ENCODE measurements at places on chromosomes 16 and 17.

- no peak for DNase-seq
Observed at GRCh38 chr17:81948635-81949378, 1.8 kb upstream of the MYADML2 start.

DNA sequence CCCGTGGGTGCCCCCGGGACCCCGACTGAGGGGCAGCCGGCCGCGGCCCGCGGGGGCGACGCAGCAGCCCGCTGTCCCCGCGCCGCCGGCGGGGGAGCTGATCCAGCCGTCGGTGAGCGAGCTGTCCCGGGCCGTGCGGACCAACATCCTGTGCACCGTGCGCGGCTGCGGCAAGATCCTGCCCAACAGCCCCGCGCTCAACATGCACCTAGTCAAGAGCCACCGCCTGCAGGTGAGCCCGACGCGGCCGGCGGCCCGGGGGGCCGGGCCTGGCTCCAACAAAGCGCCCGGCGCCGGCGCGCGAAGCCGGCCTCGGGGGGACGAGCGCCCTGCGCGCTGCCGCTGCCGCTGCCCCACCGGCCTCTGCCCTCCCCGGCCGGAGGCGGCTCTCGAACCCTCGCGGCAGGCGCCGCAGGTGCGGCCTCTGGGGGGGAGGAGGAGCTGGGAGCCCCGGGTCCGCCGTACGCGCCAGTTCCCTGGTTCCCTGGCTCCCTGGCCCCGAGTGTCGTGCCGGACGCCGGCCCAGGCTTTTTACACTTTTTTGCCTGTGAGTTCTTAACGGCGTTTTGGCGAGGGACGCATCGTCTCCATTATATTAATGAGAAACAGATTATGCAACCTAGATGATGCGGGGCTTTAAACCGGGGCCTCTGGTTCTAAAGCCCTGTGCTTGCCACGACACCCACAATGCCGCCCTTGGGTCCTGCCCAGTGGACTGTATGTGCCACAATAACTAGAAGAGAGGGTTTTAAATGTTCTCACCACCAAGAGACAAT is 521 bp downstream of the ATMIN start:
- no peak for DNase-seq

DNA sequence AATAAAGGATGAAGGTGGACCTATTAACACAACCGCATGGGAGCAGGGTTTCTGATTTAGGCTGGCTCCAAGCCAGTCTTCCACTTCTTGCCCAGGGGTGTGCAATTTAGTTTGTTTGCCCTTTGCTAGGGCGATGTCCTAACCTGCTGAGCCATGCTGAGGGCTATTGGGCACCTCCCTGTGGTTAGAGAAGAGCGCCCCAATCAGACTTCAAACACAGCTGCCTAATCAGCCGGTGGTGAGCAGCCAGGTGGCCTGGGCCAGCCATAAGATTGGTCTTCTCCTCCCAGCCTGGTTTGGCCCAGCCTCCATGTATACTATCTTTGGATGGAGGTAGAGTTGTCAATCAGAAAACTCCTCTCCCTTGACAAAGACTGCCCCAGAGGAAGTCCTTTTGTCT is 15.7 kb downstream of the TMEM94 start:
- DNase-seq = peak; percentile 49

DNA sequence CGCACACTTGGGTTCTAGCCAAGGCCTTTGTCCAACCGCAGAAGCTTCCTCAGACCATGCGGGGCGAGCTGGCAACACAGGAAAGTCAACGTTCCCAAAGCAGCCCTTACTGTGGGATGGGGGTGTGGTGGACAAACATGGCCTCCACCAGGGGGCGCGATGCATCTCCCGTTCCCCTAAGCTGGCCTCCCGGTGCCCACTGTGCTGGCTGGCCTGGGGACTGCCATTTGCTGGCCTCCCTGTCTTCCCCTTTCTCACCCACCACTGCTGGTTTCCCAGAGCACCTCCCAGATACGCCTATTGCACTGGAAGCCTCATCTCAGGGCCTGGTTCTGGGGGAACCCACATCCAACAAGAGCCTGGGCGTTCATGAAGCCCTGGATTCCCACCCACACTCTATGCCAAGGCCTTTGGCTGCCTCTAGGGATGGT is 145.3 kb downstream of the IRF8 start:
- DNase-seq = no peak

DNA sequence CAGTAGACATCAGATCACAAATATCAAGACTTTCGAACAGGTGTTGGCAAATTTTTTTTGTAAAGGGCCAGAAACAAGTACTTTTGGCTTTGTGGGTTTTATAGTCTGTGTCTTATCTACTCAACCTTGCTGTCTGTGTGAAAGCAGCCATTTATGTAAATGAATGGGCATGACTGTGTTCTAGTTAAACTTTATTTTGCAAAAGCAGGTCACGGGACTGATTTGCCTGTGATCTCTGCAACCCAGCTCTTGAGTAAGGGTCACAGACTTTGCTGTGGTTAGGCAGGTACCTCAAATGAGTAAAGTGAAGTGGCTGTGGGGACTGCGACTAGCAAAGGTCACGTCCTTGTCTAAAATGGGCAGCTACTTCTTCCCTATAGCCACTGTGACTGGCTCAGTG is 136.5 kb downstream of the FTO start:
- DNase-seq = no peak

- no peak for DNase-seq
Observed at GRCh38 chr17:55157165-55157564, 107.6 kb upstream of the HLF start.

GRCh38 chr16:75024182-75024581 is 25.4 kb downstream of the ZNRF1 start:
- DNase-seq = no peak

DNA sequence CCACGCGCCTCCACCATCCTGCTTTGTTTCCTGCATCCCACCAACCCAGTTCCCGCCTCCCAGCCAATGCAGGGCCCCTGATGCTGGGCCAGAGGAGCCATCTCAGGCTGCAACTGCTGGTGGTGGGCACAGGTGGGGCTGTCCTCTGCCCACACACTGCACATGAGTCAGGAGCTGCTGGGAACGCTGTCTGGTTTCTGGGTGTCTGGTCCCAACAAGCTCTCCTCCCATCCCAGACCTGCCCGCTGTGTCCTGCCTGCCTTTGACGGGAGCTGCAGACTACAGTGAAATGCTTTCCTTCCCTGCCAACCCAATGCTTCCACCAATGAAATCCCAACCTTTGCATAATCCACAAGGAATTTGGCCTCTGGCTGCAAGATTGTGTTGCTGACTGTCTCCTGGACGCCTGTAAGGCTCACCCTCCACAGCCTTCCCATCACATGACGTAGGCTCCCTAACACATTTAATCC is 98.9 kb downstream of the N4BP1 start:
- DNase-seq = no peak

DNA sequence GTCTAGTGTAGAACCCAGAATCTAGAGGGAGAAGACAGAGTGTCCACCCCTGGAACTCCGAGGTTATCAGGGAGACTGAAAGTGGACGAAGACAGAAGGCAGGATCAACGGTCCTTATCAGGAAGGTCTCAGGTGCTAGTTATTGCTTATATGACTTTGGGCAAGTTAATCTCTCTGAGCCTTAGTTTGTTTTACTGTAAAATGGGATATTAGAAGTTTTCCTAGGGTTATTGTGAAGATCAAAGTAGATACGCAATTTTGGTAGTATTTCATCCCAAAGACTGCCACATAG is 1.2 kb downstream of the RNF167 start:
- no peak for DNase-seq

- no peak for DNase-seq
Observed at GRCh38 chr16:27764869-27765675, 215.1 kb downstream of the KATNIP start.

- no peak for DNase-seq
Observed at GRCh38 chr17:27180322-27180721, 113.6 kb upstream of the WSB1 start.

- no peak for DNase-seq
Observed at GRCh38 chr17:16273499-16273898, 56.5 kb downstream of the PIGL start.

DNA sequence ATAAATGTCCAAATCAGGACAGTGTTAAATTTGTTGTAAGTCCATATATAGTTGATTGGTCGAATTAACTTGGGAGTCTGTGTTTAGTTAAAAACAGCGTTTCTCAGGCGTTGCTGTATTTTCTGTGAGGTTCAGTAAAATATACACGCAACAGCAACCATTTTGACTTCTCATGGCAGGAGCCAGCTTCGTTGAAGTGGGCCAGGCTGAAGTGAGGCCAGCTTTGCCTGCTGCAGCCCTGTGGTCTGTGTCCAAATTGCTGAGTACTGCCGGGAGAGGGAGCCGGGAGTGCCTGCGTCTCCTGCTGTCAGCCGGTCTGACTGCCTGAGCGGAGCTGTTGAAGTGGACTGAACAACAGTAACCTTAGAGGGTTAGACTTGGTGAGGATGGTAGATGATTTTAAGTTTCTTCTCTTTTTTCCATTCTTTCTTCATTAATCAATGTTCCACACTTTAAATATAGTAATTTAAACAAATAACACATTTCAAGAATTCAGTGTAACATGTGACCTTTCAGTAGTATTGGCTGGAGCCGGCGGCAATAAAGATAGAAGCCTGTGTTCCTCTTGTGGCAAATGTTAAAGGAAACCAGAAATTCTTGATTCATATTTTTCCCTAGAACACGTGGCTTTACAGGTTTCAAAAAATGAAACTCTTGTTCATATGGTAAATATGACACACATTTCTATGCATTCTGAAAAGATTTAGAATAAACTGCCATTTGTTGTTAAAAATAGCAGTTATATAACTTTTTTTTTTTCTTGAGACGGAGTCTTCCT is 37.0 kb upstream of the ZNF750 start:
- DNase-seq = no peak

- DNase-seq = no peak
Observed at GRCh38 chr17:34287875-34288274, 2.3 kb downstream of the CCL11 start.

DNA sequence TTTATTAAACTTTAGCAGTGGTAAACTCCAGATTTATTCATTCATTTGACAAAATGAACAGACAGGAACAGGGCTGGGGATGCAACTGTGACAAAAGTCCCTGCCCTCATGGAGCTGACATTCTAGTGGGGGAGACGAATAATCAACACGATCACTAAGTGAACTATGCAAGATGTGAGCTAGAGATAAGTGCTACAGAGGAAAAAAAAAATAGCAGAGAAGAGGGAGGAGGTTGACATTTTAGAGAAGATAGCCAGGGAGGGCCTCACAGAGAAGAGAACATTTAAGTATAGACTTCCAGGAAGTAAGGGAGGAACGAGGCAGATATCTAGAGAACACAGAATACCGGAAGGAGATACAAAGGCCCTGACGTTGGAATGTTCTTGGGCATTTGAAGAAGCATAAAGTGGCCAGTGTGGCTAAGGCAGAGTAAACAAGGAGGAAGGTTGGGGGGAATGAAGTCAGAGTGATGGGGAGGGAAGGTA is 17.9 kb upstream of the AP1G1 start:
- DNase-seq = no peak

GRCh38 chr16:12272264-12272663 is 295.7 kb downstream of the SNX29 start:
- DNase-seq = no peak

DNA sequence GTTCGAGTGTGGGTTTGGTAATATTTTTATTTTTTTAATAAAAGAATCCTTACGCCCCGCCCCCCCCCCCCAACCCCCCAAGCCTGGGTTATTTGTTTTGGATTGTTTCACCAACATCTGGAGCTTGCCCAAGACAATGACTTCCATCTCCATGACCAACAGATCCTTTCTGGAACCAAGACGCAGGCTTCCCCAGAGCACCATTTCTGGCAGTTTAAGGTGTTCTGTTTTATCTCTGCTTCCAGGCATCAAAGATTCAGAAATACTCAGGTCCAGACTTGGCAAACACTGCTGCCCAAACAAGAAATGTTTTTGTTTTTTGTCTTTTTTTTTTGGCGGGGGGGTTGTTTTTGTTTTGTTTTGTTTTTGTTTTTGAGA is 56.1 kb downstream of the PLXDC1 start:
- DNase-seq = no peak

- DNase-seq = no peak
Observed at GRCh38 chr16:54268340-54268739, 18.2 kb downstream of the IRX3 start.

DNA sequence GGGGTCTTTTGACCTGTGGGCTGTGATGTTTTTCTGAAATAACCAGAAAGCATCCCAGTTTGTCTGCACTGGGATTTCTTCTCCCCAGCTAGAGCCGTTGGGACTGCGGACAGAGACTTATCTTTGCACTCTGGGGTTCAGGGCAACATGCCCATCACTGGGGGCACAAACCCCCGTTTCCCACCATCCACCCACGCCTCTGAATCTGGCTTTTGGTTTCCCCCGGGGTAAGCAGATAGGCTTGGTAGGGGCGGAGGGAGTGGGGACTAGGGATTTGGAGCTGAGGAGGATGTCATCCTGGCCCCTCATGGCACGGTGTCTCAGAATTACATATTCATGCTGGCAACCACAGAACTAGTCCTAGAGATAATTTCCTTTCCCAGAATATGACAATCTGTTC is 68.6 kb downstream of the CCDC182 start:
- DNase-seq = no peak

DNA sequence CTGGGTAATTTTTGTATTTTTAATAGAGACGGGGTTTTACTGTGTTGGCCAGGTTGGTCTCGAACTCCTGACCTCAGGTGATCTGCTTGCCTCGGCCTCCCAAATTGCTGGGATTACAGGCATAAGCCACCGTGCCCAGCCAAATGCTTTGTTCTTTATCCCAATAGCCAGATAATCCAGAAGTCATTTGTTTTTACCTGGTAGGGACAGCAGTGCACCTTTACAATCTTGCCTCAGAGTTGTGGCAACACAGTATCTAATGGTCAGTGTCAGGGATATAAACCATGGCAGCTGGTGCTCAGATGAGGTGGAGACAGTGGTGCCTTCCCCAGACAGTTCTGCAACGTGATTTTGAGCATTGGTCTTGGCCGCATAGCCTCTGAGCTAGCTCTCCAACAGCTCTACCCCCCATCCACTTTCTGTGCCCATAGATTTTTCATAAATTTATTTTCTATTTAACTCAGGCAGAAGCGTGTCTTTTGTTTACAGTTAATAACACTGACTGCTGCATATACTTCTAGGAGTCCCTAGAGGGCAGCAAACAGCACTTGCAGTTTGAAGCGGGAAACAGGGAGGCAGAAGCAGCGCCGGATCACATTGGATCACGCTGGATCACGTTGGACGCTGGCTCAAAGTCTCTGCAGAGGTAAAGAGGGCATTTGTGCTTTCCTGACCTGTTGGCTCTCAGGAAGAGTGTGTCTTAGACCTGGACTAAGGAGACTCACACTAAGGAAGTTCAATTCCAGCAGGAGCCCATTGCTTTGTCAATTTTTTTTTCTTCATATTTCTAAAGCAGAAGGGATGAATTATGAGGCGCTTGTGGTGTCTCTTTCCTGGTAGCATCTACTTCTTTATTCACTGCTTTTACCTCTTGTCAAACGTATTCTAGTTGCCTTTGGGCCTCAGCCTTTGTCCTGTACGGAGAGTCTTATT is 5.1 kb upstream of the GGT6 start:
- peak; percentile 77 for DNase-seq
